ENCODE measurements at places on chromosomes 6 and 20.

DNA sequence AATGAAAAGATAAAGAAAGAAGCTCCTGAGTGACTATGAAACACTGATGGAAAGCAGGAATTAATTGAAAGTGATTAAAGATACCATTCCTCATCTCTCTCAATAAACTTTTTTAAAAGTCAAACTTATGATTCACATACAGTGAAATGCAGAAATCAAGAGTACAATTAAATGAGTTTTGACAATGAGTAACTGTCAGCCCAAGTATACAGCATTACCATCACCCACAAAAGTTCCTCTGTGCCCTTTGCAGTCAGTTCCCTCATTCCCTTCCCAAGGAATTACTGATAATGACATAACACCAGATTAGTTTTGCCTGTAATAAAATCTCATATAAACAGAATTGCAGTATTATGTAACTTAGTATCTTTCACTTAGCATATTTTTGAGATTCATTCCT lies 44.5 kb downstream of the ATG5 start:
- DNase-seq = no peak

- no peak for DNase-seq
Observed at GRCh38 chr20:57055345-57055744, 211.1 kb downstream of the BMP7 start.

GRCh38 chr6:165985281-165985805 lies 182.3 kb downstream of the TBXT start:
- no peak for DNase-seq

DNA sequence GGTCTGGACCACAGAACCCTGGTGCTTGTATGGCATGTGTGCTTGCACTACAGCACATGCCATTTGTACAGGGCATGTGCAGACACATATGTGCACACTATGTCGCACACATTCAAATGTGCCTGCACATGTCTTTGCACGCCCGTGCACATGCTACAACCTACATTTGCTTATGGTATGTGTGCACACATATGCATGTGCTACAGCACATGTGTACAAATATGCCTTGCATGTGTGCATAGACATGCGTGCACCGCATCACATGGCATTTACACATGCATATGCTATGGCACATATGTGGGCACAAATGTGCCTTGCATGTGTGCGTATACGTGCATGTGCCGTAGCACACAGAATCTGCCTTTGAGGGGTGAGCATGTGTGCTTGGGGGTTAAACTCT lies 90.5 kb downstream of the DHX35 start:
- DNase-seq = no peak

DNA sequence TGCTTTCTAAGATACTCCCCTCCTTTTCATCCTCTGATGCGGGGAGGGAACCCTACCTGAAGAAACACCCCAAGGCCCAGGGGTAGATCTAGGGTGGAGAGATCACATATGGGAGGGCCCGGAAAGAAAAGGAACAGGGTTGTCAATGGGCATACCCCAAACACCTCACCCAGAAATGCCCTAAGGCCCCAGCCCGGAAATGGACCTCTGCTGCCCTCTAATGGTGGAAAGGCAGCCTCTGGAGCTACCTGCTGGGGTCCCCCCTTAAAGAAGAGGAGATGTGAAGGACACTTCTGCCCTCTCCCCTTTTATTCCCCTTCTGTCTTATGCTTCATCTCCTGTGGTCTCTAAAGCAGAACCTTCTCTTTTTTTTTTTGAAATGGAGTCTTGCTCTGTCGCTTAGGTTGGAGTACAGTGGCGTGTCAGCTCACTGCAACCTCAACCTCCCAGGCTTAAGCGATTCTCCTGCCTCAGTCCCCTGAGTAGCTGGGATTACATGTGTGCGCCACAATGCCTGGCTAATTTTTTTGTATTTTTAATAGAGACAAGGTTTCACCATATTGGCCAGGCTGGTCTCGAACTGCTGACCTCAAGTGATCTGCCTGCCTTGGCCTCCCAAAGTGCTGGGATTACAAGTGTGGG lies 458 bp upstream of the ARMC12 start:
- DNase-seq = peak; percentile 47
